NCI-H2171 (cell line): ENCODE measurements at places on chromosomes 13 and 19.

DNA sequence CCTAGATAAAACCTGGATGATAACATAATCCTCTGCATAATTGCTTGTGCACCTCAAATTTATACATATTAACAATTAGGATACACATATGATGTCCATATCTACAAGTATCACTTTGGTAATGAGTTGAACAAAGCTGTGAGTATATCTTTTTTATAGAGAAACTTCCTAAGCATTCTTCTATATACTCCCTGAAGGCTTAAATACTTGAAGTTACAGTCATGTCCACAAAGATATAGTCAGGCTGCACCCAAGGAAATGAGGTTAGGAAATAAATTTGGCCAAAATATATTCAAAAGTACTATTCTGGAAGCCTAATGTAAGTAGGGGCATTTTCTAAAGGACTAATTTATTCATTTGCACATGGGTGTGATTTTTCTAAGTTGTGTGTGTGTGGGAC, 761.5 kb downstream of the PCDH9 start:
- no peak for DNase-seq

DNA sequence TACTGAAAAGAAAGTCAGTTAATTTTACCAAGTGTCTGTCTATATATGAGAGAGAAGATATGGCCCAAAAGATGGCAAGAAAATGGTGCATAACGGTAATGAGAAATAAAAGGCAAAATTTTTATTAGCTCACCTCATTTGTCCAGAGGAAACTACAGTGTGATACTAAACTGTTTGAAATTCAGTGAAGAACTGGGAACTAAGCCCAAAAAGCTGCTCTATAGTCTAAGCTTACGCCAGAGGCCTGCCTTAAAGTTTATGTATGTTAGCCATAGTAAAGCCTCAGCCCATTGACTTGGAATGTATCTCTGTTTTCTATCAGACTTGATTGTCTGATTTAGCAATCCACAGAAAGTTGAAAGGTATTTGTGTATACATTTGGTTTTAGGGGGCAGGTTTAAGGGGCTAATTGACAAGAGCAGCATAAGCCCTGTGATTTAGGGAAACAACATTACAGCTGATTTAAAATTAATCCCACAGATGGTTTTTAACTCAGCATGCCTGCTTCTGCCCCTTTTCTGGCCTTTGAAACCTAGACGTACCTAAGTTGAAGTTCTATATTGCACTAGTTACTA, 91.0 kb upstream of the MAB21L1 start:
- DNase-seq = no peak

DNA sequence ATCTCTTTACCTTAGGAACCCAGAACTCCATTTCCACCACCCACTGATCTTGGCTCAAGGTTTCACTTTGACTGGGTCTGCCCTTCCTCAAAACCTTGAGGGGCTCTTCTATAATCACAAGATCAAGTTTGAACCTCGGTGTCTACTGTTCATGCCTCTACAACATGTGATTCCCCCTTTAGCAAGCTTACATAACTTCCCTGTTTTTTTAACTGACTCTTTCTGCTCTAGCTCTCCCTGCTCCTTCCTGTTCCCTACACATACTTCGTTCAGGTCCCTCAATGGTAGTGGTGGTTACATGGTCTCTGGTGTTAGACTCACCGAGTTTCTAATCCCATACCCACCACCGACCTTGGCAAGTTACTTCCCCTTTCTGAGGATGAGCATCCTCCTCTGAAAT, 26.7 kb downstream of the CEACAM8 start:
- DNase-seq = no peak

DNA sequence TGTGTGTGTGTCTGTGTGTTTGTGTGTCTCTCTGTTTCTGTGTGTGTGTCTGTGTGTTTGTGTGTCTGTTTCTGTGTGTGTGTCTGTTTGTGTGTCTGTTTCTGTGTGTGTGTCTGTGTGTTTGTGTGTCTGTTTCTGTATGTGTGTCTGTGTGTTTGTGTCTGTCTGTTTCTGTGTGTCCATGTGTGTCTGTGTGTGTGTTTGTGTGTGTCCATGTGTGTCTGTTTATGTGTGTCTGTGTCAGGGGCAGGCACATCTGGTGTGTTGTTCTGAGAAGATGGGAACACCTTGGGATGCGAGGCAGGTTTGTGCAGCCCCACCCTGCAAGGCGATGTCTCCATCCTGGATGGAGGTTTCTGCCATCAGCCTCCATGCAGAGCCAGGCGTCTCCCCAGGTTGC, 275.8 kb upstream of the SOX1 start:
- DNase-seq = no peak
